Activated CD4-positive, CD25-positive, alpha-beta regulatory T cell treated with anti-CD3 and anti-CD28 coated beads, Interleukin-2, amount 50 U/mL, for 16 hours (primary cell): ENCODE measurements at places on chromosomes 13 and 19.

GRCh38 chr13:48333976-48334375 is 30.4 kb downstream of the RB1 start:
- no peak for DNase-seq

- DNase-seq = no peak
These were observed 28.4 kb downstream of the UBAC2 start for GRCh38 chr13:99228737-99229691.

- DNase-seq = no peak
These were observed at the start of gene FFAR1 for GRCh38 chr19:35347171-35347929. Gene FFAR1 (plus strand): TSS chr19:35347902. CDS start chr19:35351552, 3,650 bp downstream.

DNA sequence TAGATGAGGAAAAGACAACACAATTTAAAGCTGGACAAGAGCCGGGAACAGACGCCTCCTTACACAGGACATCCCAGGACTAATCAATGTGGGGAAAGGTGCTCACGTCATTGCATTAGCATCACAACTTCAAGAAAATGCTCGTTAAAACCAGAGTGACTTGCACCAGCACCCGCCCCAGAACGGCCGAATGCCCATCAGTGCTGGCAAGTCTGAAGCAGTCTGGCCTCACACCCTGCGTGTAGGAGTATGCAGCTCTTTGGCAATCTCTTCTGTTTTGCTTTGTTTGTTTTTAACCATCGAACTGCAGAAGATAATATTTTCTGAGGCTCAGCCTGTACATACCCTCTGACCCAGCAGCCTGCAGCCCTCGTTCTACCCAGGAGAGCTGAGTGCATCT is 44.8 kb upstream of the LDLR start:
- DNase-seq = no peak

DNA sequence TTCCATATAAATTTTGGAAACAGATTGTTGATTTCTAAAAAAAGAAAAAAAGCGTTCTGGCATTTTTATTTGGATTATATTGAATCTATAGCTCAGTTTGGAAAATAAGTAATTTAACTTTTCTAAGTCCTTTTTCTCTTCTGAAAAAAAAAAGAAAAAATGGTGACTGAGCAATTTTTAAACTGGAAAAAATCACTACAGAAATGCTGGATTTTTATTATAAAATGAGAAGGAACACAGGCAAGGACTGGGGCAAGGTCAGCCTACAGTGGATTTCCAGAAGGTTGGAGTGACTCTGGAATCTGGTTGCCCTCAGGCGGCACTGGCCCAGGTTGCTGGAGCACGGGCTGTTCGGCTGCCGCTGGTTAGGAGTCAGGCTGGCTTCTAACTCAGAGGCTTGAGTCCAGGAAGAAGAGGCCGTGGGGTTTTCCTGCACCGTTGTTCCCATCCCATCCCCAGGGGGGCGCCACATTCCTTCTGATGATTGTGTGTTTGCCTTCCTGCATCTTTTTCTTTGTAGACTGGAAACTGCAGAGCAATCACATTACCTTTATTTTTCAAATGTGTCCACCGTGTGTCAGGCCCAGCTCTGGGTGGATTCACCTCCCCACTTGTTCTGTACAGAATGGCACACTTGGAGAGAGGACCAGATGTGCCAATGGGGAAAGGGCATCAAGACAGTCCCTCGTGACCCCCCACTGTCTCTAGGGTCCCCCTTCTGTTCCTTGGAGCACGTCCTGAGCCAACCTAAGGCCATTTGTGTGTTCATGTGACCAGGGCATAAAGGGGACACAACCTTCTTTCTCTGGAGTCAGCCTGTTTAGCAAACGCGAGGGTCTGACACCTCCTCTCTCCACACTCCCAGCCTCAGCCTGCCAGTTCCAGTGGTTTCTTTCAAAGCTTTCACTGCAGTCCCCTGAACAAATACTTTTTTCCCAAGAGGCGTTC is 44.5 kb upstream of the GTF3A start:
- DNase-seq = peak; percentile 16

- DNase-seq = no peak
These were observed 15.5 kb downstream of the STAP2 start for GRCh38 chr19:4322942-4323665.

GRCh38 chr19:53388168-53388567 is 6.8 kb upstream of the ZNF765 start:
- DNase-seq = no peak

DNA sequence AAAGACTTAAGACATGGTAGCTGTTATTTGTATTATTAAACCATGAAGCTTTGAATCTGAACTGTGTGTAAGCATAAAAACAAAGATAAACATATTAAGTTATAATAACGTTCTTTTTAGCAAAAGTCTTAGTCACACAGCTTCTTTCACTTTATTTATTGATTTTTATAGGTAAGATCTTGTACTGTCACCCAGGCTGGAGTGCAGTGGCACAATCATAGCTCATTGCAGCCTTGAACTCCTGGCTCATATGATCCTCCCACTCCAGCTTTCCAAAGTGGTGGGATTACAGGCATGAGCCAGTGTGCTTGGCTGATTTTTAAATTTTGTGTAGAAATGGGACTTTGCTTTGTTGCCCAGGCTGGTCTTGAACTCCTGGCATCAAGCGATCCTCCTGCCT is 13.4 kb downstream of the FARP1 start:
- no peak for DNase-seq

- no peak for DNase-seq
These were observed 514 bp downstream of the PRKACA start for GRCh38 chr19:14116918-14117578.

DNA sequence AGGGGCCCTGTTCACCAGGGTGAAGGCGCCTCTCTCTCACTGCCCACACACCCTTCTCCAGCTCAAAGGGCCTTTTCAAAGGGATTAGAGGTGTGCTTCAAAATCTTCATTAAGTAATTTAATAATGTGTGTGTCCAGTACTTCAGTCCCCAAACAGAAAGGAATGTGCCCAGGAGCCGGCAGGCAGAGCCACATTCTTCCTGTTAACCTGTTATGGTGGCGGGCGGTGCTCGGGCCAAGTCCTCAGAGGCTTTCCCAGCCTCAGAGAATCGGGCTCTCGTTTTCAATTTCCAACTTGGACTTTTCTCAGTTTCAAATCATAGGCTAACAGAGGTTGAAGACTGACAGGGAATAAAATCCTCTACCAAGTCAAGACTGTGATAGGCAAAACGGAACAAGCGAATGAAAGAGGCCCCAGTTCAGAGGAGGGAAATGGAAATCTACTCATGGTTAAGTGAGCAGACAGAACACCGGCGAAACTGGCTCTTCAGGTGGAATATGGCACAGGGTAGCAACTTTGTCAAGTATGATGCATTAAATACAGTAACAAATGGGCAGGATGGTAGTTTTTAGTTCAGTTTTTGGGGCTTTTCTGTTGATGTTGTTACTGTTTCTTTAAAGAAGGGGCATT is 68.6 kb downstream of the FOXO1 start:
- no peak for DNase-seq

DNA sequence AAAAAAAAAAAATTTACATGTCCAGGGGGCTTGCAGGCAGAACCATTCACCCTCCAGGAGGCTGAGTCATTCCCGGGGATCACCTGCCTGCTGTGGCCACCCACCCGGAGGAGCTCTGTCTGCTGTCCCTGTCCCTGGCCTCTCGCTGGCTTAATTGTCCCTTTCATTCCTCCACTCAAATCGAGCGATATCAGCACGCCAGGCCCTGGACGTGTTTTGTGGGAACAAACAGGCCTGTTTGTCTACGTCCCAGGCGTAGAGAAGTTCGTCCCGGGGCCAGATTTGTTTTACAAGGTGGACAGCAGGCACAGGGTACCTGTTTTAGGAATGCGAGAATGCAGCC is 21.2 kb downstream of the SULT2B1 start:
- DNase-seq = no peak

GRCh38 chr19:31347828-31348392 is 1.3 kb downstream of the TSHZ3 start:
- DNase-seq = no peak

- no peak for DNase-seq
These were observed 6.9 kb downstream of the UPK1A start for GRCh38 chr19:35673121-35673804.

- DNase-seq = no peak
These were observed 7.3 kb upstream of the SLC25A41 start for GRCh38 chr19:6440905-6441304.

DNA sequence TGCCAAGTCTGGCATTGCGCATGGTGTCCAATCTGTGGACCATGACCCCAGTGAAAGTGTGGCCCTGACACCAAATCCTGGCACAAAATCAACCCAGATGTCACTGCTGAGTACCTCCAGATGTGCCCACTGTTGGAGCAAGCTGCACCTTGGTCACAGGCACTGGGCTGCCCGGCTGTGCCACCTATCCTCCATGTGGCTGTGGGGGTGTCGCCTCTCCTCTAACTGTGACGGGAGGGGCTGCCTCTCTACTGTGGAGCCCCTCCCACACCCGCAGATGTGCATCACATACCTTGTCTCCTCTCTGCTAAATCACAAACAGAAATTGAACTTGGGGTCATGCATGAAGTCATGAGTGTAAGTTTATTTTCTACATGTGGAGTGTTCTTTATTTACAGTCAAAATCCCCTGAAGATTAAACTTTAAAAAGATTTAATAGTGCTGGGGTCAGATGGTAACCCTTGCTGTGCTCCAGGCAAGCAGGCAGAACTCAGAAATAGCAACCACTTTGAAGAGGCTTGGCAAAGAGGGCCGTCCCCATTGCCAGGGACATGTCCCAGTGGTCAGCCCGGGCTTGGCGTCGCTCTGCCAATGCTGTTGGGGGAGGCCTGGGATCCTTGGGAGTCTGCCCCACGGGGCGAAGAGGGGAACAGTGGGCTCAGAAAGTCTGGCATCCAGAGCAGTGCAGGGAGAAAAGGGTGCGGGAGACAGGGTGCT is 46.4 kb upstream of the ZNF536 start:
- DNase-seq = no peak

GRCh38 chr13:85379433-85379832 is 419.8 kb downstream of the SLITRK6 start:
- no peak for DNase-seq

- no peak for DNase-seq
These were observed 56.0 kb upstream of the DOCK9 start for GRCh38 chr13:99033814-99034213.

- DNase-seq = no peak
These were observed 29.8 kb downstream of the DNM2 start for GRCh38 chr19:10747674-10748073.

GRCh38 chr13:105063676-105064075 is 1471.8 kb downstream of the EFNB2 start:
- DNase-seq = no peak

GRCh38 chr13:109212650-109213049 is 573.7 kb downstream of the IRS2 start:
- no peak for DNase-seq

GRCh38 chr19:10471909-10472308 is 31.2 kb downstream of the KEAP1 start:
- DNase-seq = no peak

DNA sequence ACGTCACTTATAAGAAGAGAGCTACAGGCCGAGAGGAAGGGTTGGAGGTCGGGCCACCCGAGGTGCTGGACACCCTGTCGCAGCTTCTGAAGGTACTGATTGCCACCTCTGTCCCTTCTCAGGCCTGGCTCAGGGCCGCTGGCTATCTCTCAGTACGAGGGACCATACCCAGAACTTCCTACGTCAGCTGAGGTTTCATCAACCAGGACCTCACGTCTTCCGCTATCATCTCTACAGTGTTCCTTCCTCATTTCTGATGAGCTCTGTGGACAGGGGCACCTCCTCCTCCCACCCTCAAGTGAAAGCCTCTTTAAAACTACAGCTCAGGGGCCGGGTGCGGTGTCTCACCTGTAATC is 58.2 kb upstream of the USE1 start:
- DNase-seq = no peak

DNA sequence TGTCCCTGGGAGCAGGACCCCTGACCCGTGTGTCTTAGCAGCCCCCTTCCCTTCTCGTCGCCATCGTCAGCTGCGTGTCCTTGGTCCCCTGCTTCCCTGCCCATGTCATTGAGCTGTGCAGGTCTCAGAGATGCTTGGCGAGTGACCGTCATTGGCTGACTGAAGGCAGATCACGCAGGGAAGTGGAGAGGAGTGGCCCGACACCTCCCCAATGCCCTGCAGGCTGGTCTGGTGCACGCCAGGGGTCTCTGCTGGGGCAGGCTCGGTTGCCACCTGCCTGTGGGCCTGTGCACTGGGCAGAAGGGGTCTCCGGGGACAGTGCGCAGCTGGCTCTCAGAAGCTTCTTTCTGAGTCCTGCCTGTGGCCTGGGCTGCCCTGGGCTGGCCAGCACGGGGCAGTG is 6.2 kb downstream of the GNA11 start:
- no peak for DNase-seq

- DNase-seq = peak; percentile 24
These were observed at the start of gene DNAAF3 for GRCh38 chr19:55166530-55167268. Gene DNAAF3 (minus strand): TSS chr19:55166613. CDS start chr19:55166413, 200 bp downstream.

- DNase-seq = no peak
These were observed 3.0 kb upstream of the SLC6A16 start for GRCh38 chr19:49327878-49328544.

DNA sequence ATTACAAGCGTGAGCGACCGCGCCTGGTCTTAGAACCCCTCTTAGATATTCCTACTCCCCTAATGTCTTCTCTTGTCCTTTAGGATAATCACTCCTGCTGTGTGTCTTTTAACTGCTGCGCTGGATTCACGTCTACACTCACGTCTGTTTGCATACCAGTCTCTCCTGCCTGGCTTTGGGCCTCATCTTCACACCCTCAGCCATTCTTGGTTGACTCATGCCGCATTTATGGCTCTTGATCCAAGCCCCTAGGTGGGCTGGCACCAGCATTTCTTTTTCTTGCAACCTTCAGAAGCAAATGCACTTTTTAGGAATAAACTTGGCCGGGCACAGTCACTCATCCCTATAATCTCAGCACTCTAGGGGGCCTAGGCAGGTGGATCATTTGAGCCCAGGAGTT is 22.7 kb downstream of the MYO9B start:
- no peak for DNase-seq

DNA sequence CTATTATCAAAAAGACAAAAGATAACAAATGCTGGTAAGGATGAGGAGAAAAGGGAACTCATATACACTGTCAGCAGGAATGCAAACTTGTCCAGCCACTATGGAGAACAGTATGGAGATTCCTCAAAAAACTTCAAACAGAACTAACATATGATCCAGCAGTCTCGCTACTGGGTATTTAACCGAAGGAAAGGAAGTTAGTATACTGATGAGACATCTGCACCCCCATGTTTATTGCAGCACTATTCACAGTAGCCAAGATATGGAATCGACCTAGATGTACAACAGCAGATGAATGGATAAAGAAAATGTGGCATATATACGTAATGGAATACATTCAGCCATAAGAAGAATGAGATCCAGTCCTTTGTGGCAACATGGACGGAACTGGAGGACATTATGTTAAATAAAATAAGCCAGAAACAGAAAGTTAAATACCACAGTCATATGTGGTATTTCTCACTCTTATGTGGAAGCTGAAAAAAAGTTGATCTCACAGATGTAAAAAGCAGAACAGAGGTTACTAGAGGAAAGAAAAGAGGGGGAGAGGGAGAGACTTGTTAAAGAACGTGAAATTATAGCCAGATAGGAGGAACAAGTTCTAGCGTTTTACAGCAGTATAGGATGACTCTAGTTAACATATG is 83.2 kb downstream of the RUBCNL start:
- no peak for DNase-seq

DNA sequence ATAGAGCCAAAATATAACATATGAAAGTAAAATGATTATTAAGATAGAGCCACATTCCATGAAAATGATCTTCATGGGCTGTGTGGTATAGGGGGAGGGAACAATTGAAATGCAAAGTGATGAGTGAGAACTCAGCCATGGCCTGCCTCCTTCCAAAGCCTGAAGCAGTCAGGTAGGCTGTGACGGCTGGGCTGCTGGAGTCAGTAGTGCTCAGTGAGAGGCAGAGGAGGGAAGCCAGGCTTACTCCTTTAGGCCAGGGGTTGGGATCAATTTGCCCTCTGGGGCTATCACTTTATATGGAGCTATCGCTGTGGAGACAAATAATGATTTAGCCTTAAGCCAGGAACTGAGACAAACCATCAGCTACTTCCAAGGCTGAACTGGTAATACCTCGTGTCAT is 654.9 kb downstream of the FGF9 start:
- no peak for DNase-seq
